ENCODE measurements at places on chromosomes 7 and 10.
A peak's percentile ranks its signal among the peaks of the same experiment; 100 is the strongest.

GRCh38 chr10:93462881-93463280 lies 19.3 kb downstream of the MYOF start:
- peak; percentile 46 for DNase-seq

DNA sequence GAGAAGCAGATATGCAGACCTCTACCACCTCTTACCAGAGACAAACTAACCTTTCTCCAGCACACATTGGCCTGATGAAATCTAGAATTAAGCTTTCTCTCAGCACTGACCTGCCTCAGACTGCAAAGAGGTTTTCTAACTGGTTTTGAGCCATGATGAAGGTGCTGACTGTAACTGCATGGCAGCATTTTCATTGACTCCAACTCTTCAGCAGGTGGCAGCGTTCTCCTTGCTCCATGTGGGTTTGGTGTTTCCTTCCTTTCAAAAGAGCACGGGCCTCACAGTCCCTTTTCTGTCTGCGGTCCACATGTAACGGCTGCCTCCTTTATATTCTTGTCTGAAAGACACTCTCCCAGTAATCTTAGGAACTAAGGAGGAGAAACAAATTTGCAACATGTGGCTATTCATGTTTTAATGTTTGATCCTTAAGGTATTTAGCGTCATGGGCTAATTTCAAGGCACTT lies 12.6 kb downstream of the KLLN start:
- DNase-seq: peak; percentile 70

- no peak for DNase-seq
Measured at GRCh38 chr10:97974100-97974499, 56.3 kb downstream of the CRTAC1 start.

DNA sequence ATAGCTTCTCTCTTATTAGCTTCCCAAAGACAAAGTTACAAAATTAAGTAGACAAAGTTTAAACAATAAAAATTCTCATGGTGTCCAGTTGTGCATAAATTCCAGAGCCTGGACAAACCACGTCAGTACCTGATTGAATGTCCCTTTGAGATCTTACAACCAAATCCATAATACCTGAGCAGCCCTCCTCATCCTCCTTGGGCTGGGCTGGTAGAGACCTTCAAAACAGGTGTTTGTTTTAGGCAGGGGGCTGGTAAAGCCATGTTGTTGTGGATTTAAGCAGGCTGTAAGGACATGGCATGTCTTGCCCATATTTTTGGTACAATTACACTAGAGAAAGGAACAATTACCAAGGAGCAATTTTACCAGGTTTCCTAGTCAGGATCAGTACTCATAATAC lies 2.1 kb downstream of the IFIT5 start:
- DNase-seq: no peak

GRCh38 chr7:91168871-91169829 lies 95.1 kb upstream of the FZD1 start:
- no peak for DNase-seq

DNA sequence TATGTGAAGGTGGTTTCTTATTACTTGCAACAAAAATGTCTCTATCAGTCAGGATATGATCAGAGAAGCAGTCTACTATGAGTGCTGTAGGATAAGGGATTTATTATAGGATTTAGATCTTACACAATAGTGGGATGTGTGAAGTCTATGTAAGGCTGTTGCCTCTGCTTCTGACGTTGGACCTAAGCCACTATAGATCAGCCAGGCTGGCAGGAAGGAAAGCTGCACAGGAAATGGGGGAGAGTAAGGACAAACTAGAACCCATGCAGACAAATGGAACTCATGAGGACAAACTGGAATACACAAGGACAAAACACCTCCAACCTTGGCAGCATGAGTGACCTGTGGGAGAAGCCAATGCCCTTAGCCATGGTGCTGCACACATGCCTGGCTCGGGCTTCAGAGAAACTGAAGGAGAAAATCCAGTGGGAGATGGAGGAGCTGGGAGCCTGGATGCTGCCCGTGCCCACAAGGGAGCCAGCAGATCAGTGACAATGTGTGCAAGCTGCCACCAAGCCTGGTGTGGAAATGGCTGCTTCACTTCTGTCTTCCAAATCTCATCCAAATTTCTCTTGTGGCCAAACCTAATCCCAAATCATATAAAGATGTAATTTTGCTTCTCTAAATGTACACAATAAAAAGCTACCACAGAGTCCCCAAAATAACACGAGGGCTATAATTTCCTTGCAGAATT lies 147.0 kb upstream of the PCGF5 start:
- no peak for DNase-seq

DNA sequence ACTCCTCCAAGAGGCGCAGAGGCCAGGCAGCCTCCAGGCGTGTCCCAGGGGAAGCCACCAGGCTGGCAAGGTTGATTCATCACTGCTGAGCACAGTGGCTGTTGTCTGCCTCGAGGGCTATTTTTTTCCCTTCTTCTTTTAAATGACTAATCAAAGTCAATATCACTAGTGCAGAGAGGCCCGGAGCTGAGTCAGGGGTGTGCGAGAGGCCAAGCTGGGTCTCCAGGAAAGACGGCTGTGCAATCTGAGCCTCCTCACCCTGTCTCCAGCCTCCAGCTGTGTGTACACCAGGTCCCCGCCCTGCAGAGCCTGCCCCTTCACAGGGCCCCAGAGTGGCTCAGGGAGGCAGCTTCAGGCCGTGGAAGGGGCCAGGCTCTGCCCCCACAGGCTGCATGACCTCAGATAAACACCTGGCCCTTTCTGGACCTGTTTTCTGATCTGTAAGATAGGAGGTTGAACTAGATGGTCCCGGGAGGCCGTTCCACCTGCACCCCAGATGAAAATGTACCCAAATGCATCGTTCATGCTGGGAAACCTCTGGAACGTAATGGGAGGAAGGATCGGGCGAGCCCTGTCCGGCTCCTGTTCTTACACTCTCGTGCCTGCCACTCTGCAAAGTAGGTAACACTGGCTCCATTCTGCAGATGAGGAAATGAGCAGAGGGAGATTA lies 3.7 kb downstream of the STX1A start:
- peak; percentile 96 for DNase-seq

DNA sequence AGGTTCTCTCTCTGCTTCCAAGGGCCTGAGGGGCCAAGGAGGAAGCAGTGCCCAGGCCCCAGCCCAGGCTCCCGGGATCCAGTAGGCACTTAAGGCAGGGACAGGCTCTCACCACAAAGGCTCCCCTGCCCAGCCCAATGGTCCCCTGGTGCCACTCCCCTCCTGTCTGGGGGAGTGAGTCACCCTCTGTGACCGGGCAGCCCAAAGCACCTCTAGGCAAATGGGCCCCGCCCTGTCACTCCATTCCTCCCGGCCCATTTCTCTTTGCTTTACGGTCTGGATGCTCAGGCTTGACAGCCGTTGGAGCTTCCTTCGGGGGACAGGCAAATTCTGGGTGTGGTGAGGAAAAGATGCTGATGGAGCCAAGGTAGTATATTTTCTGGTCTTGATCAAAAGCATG lies at the start of gene CALHM3:
TSS of gene CALHM3 (minus strand) at position 106 of the 400 bp plus-strand sequence. CDS start 208 bp downstream, outside the sequence.
- DNase-seq: peak; percentile 50

- peak; percentile 77 for DNase-seq
Measured at GRCh38 chr10:80392250-80392649, 16.1 kb upstream of the PRXL2A start.

GRCh38 chr7:156092307-156092706 lies 280.0 kb upstream of the SHH start:
- no peak for DNase-seq

DNA sequence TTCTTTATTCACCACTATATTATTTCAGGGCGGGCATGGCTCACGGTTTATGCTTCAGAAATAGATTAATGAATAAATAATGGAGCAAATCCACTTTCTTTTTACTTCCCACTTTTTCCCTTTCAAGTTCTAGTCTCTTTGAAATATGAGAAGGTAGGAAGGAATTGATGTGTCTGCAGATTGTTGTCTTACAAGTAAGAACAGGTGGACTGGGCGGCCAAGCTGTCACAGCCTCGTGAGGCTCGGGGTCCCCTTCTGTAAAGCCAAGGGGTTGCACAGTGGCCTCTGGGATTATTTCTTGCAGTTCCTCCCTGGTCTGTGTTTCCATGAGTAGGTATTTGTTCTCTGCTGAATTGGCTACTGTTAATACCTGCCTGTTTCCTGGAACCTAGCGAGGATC lies 11.2 kb downstream of the VWA2 start:
- no peak for DNase-seq

All from trophoblast cell (in vitro differentiated cells and primary cell).